ENCODE measurements at places on chromosomes 12 and 14.

DNA sequence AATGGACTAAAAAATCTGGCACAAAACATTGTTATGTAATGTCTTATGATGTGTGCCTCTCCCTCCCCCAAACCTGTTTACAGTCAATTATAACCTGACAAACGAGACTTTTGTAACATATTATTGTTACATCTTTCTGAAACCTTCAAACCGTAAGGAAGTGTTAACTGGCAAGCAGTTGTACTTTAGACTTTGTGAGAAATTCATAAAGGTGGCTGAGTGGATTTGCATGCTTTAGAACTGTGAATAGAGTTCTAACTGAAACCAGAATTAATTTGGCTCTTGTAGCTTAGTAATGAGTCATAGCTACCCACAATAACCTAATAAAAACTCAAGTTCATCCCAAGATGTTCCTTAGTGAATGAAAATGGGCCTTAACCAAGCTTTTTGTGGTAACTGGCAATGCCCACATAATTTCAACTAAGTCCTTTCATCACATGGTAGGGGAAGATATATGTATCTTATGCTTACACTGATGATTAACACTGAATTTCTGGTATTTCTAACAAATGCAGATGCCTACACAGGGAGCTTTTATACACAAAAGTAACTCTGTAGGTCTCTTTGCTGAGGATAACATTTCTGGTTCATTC, 29.7 kb downstream of the RAD9B start:
- peak; percentile 44 for DNase-seq

DNA sequence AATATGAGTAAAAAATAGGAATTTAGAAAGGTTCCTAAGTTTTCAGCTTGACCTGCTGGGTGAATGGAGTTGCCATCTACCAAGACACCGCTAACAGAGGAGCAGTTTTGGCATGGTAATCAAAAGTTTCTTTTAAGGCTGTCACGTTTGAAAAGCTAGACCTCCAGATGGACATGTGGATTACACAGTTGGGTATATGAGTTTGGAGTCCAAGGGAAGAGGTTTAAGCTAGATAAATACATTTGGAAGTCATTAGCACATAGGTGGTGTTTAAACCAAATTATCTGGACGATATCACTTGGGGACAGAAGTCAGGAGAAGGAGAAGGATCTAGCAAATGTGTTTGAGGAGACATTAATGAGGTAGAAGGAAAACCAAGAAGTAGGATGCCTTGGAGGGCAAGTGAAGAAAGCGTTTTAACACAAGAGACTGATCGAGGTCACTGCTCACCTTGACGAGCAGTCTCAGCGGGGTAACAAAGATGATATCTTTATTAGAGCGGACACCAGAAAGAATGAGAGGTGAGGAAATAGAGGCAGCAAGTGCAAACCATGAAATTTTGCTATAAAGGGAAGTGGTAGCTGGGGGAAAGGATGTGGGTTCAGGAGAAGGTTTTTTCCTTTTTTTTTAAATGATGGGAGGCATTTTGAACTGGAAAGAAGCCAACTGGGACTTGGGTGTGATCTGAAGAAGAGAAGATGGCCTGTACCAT, 17.6 kb downstream of the PNP start:
- DNase-seq, result no peak

GRCh38 chr14:96198430-96199130, 6.1 kb upstream of the BDKRB2 start:
- no peak for DNase-seq

GRCh38 chr12:122827258-122827657, 8.0 kb upstream of the HIP1R start:
- no peak for DNase-seq

DNA sequence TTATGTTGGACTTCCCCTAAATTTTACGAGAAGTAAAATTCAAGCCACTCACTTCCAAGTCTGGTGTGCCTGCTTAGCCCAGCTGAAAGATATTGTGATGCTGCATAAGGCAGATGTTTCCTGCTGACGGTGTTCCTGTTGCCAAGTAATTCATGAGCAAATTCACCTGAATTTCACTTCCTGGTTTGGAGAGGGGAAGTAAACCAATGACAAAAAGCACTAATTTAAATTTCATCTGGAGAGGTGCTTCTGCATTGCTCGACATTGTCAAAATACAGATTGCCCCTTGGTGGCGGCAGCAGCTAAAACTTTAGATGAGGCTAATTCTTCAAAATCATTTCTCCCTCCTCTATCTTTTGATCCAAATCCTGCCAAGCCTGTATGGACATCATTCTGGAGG, 281.1 kb downstream of the AACS start:
- no peak for DNase-seq

GRCh38 chr14:61620130-61620946, 75.0 kb upstream of the HIF1A start:
- DNase-seq, result peak; percentile 98

GRCh38 chr12:99983456-99984258, 1.1 kb downstream of the ANKS1B start:
- no peak for DNase-seq

GRCh38 chr14:70595443-70596185, 4.8 kb downstream of the MED6 start:
- DNase-seq, result no peak

GRCh38 chr14:77270361-77271112, 469 bp downstream of the NGB start:
- no peak for DNase-seq

- DNase-seq, result no peak
These were observed 151.0 kb downstream of the BCAT1 start for GRCh38 chr12:24797901-24798300.

- DNase-seq, result no peak
These were observed 50.5 kb downstream of the B4GALNT3 start for GRCh38 chr12:510071-510825.

GRCh38 chr14:93712838-93713724, 75.2 kb downstream of the PRIMA1 start:
- no peak for DNase-seq

DNA sequence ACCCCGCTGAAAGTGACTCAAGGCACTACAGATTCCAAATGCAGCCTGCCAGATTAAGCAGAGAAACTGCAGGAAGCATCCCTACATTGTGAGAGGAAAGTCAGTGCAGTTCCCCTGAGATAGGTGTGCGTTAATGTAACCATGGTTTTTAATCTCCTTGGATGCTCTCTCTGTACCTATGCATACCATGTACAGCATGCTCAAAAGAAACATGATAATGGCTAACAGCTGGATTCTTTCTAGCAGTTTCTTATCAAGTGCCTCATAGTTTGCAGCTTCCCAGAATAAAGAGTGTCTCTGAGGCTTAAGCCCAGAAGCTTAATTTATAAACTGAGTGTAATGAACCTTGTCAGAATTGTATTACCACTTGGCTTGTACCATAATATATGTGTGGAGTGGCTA, 17.1 kb upstream of the MDM1 start:
- DNase-seq, result no peak

DNA sequence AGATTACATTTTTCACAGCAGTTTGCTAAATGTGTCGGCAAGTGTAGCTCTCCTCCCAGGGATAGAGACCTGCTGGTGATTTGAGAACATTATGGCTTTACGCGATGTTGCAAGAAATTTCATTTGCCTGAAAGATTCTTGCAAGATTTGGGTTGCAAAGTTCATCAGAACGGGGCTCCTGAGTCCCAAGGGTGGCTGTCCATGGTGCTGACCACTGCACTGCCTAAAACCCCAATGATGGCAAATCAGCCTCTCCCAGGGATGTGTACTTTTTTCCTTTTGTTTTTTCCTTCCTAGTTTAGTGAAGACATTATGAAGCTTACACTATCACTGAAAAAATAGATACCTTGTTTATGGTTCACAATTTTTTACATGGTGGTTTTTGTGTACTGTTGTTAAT, 85.4 kb downstream of the WSCD2 start:
- no peak for DNase-seq

- no peak for DNase-seq
These were observed 1117.5 kb downstream of the AACS start for GRCh38 chr12:126182619-126183236.

- no peak for DNase-seq
These were observed 583.7 kb upstream of the LRFN5 start for GRCh38 chr14:41022932-41023331.

- DNase-seq, result no peak
These were observed 9.4 kb upstream of the MORN3 start for GRCh38 chr12:121678716-121679300.

- DNase-seq, result no peak
These were observed 168.9 kb downstream of the ADGRD1 start for GRCh38 chr12:131122631-131123030.

DNA sequence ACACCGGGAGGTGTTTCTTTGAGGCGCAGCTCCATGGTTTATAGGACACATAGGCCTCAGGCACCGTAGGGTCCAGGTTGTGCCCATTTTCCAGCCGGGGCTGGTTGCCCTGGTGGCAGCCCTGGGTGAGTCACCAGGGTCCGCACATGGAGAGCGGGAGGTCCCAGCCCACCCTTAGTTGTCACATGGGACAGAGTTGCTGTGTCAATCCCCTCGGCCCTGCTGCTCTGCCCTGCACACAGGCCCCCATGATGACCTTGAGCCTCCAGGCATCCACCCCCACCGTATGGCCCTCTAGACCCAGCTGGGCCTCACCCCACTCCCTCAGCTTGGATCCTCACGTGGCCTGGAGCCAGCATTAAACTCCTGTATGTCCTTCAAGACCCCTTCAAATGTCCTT, 7.7 kb downstream of the TRMT61A start:
- DNase-seq, result no peak

- DNase-seq, result no peak
These were observed 172.8 kb upstream of the PLEKHG7 start for GRCh38 chr12:92529944-92530343.

DNA sequence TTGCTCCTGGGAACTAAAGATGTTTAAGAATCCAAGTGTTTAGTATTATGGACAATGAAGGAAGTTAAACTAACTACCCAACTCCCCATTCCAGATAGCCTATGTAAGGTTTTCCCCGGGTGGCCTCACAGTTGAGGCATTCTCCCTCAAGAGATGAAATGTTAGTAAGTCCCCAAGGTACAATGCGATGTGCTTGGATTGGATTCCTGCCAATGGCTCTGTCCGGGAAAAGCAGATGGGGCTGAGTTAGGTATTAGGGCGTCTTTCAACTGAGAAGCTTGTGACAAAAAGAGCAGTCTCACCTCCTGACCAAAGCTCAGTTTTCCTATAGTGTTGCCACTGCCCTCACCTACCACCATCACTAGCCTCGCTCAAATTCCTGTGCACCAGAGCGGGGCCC, 64.8 kb upstream of the E2F7 start:
- DNase-seq, result peak; percentile 20

DNA sequence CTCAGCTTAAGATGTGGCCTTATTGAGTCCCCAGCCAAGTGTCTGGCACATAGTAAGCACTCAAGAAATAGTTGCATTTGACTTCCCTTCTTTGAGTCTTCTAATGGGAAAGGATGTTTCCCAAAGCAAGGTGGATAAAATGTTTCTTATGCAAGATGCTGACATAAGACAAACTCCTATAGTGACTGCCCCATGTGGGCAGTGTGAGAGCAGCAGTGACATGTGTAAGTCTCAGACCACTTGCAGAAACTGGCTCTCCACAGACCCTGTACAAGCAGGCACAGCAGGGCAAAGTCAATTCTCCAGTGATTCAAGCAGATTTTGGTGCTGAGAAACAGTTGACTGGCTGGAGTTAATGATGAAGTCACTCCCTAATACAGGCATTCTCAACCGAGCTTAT, 255.3 kb downstream of the ANO2 start:
- DNase-seq, result no peak
